ENCODE measurements at places on chromosomes 6 and 20. TPM values are rescaled to one million over a fixed set of nuclear protein-coding genes. Genes with fewer than 3 reads are reported as not detected.

C20orf144 gene
- total RNA-seq = 0.24 TPM

SLC2A10 gene
- total RNA-seq = 25.9 TPM

CENPB gene
- 86.0 TPM for total RNA-seq

SYNDIG1 gene
- total RNA-seq = not detected

NRSN1 gene
- not detected for total RNA-seq

EDN1 gene
- total RNA-seq = 0.29 TPM

SRMS gene
- not detected for total RNA-seq

HLA-DQB2 gene
- not detected for total RNA-seq

PNLDC1 gene
- total RNA-seq = not detected

RALGAPA2 gene
- total RNA-seq = 11.9 TPM

ADGRF5 gene
- not detected for total RNA-seq

ENPP5 gene
- 0.35 TPM for total RNA-seq

FOXS1 gene
- total RNA-seq = 0.99 TPM

HSD17B8 gene
- 15.9 TPM for total RNA-seq

EFCAB8 gene
- 0.83 TPM for total RNA-seq

RTN4IP1 gene
- 13.6 TPM for total RNA-seq
